ENCODE measurements at places on chromosomes 5 and 9.

DNA sequence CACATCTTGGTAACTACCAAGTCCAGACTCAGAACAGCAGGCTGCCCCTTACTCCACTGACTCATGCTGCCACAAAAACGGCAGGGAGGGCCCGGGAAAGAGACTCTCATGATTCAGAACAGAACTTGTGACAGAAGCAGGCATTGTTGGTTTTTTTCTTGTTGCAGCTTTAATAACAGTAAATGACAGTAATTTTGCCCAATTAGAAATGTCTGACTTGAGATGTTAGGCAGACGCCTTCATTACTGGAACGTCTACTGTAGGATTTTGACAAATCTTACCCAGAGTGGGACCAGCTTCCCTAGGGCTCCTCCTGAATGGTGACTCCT lies 77.9 kb downstream of the SEMA5A start:
- no peak for DNase-seq

DNA sequence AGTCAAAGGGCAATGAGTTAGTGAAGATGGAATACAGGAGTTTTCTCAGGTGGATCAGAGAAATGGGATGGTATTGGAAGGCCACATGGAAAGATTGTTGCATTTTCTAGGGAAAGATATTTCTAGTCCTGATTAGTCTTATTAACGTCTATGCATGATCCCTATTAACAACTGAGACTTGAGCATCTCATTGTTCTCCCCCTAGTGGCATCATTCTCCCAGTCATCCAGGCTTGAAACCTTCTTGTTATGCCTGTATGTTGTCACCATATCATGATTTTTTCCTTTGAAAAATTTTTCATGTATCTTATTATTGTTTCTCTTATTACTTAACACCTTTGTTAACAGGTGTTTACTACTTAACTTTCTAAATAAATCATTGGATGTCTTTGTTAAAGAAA lies 34.4 kb downstream of the KIF2A start:
- DNase-seq: no peak

GRCh38 chr5:172162323-172162986 lies 25.6 kb downstream of the STK10 start:
- DNase-seq: no peak

GRCh38 chr9:96513622-96514021 lies 63.7 kb downstream of the HABP4 start:
- DNase-seq: no peak
